Effector CD8-positive, alpha-beta T cell (primary cell): ENCODE measurements at places on chromosomes 5 and 9.

DNA sequence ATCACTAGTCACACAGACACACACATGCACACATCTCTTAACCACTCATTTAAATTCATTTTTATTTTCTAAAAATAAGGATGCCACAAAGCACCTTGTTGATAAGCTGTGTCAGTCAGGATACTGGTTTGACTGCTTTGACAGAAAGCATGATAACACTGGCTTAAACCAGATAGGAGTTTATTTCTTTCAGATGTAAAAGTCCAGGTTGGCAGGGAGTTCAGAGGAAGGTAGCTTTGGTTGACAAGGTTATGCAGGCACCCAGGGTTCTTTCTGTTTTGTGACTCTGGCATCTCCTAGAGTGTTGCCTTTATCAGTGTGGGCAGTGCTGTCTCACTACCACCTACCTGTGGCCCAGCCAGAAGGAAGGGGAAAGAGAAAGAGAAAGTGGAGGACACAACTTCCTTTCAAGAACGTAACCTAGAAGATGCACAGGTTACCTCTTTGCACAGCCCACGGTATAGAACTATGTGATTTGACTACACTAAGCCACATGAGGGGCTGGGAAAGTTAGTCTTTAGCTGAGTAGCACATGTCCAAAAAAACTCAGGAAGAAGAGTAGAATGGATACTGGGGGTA, 334.7 kb downstream of the OSTF1 start:
- no peak for DNase-seq

DNA sequence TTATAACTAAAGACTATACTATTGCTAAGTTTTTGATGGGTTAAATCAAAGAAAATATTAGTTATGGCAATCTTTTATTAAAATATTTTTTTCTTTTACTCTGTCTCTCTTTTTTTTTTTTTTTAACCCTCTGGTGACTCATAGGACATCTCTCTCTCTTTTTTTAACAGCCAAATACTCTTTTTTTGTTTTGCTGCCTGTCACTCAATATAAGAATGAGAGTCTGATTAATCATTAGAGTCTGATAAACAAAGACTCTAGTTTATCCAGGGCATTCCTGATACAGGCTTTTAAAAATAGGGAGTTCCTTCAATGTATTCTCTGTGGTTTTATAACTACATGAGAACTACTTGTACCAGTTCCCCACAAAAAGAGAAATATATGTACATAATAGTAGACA, 77.3 kb downstream of the SLC38A9 start:
- DNase-seq, result no peak

DNA sequence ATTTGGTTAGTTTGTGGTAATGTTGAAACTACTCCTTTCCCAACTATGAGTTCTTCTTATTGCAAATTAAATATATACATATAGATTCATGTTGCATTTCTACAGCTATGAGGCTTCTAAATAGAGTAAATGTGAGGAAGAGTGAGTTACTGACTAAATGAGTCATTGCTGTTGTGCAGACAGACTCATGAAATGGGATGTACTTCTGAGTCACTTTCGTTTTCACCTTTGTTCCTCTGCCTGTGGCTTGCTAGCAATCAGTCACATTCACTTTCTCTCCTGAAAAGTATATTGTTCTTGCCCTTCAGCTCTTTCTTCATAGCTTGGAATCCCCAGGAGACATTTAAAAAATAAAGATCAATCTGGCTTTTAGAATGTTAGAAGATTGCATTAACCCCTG, 295.5 kb upstream of the SMC2 start:
- no peak for DNase-seq

GRCh38 chr9:112550531-112550930, 63.9 kb downstream of the KIAA1958 start:
- no peak for DNase-seq

GRCh38 chr9:124671861-124672260, 99.2 kb downstream of the NR6A1 start:
- no peak for DNase-seq

DNA sequence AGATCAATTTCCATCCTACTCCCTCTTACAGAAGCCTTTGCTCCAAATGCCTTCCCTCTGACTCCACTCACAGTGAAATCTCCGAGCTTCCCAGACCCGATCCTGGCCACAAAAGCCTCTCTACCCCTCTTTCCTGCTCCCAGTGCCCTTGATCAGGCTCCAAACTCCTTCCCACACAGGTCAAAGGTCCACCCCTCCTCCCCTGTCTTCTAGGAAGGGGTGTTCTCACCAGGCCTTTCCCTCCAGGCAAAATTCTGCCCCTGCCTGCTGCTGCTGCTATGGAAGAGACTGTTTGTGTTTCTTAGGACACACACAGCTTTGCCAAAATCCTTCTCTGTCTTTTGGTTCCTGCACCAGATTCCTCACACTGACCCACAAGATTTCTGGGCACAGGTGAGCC, 85.8 kb upstream of the ALDH1A1 start:
- no peak for DNase-seq

DNA sequence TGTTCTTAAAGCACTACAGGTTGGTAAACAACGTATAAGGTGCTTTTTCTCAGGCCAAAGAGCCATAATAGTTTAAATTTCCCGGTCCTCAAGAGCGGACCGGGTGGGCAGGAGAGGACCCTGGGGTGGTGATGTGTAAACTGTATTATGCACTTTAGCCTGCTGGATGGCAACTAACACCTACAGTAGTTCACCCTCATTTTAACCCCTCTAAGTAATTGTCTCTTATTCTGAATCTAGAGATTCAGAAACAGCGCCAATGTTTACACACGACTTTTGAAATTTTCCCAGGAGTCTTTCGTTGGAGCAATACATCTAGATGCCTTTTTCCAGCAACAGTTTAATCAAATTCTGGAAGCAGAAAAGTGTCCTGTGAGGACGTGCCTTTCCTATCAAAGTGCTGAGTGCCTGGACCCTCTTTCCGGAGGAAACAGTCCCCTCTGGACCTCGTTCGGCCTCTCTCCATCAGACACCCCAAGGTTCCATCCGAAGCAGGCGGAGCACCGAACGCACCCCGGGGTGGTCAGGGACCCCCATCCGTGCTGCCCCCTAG, 676 bp upstream of the OCLN start:
- no peak for DNase-seq

- DNase-seq, result no peak
Measured at GRCh38 chr9:110135846-110136245, 72.1 kb downstream of the C9orf152 start.

- no peak for DNase-seq
Measured at GRCh38 chr9:123322273-123323195, 33.5 kb upstream of the CRB2 start.

DNA sequence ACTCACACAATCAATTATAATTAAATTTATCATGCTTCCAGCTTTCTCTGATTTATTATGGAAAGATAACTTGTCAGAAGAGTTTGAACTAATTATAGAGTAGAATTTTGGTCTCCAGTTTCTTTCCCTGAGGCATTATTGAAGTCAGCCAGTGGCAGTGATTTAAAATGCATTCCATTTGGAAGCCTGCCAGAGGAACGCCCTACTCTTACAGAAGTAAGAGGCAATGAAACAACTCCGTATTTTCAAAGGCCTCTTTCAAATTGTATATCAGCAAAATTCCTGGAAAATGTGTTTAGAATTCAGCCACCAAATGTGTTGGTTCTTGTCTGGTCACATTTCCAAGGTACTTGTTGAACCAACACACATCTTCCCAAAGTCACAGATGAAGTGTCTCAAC, 640.9 kb downstream of the SEMA5A start:
- no peak for DNase-seq

- peak; percentile 22 for DNase-seq
Measured at GRCh38 chr9:137049544-137050449, 3.8 kb upstream of the NPDC1 start.

- DNase-seq, result no peak
Measured at GRCh38 chr5:103667068-103667467, 104.5 kb upstream of the NUDT12 start.

- no peak for DNase-seq
Measured at GRCh38 chr5:158058208-158059120, 199.5 kb upstream of the CLINT1 start.

DNA sequence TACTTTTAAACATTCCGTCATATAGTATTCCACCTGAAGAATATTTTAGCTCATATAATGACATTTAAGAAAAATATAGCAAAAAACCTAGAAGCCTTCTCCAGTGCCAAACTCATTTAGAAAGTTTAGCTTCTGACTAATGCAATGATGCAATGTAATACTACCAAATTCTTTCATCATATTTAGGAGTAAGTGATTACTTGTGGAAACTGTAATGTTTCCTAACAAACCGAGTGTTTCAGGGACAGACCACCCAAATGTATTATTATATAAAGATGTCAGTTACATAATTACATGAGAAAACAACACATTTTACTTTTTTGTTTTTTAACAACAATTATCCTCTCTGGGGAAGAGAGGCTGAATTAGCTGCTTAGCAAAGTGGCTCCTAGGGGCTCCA, 316.2 kb downstream of the ARL15 start:
- DNase-seq, result no peak

DNA sequence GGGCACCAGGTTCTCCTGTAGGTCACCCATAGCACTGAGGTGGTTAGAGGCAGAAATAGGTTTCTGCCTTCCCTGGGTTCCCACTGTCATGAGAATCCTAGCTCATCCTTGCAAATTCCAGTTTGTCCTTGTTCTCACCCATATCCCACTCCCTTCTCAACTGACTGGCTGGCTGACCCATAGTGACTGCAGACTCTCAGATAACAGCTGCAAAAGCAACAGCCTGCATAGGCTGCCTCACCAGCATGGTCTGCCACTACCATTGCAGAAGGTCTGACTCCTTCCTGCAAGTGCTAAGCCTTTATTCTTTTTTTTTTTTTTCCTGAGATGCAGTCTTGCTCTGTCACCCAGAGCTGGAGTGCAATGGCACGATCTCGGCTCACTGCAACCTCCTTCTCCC, 194.0 kb downstream of the SEMA6A start:
- no peak for DNase-seq
